ENCODE measurements at places on chromosomes 2 and 18.
A peak's percentile ranks its signal among the peaks of the same experiment; 100 is the strongest.

DNA sequence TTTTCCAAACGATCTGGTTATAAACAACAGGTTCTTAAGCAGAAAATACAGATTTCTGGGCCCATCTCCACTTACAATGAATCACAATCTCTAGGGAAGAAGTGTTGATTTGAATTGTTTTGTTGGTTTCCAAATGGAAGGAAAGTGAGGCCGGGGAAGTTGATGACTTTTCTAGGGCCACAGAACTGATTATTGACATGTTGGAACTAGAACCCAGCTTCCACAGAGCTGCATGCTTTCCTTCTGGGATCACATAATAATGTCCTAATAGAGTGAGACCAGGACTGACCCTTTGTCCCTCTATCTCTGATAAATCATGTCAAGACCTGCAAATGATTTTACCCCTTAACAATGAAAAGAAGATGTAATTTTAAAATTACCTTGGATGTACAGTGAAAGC, 332.2 kb downstream of the OSR1 start:
- DNase-seq = no peak

DNA sequence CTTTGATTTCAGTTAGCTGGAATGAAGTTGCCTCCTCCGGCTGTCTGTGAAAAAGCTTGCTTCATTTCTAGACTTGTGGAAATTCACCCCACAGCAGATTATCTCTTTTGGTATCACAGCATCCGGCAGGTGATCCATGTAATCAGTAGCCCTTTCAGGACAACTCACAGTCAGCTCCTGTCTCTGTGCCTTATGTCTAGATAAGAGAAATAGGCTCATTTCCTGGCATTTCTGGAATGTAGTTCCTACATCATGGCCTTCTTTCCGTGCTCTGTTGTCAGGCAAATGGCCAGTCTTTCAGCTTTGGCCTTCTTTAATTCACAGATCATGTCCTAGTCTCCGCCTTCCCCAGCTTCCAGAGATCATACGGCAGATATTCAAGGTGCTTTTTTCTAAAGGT, 455.4 kb downstream of the NUP35 start:
- DNase-seq = no peak

DNA sequence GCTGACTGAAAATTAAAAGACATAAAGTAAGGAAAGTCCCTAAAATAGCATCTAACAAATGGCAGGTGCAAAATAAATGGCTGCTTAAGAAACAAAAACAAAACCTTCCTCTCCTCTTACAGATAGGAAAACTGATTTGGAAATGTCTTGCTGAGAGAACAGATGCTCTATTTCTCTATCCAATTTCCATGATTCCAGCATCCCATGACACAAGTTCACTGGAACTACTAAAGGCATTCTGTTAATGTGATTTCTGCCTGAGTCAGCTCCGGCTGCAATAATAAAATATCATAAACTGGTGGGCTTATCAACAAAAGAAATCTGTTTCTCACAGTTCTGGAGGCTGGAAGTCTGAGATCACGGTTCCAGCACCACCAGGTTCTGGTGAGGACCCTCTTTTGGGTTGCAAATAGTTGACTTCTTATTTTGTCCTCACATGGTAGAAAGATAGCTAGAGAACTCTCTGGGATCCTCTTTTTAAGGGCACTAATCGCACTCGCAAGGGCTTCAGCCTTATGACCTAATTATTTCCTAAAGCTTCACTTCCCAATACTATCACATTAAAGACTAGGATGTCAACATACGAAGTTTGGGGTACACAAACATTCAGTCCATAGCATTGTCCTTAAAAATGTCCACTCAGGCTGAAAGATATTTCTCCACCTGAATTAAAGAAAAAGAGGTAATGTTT, 78.2 kb upstream of the GALNT3 start:
- no peak for DNase-seq

DNA sequence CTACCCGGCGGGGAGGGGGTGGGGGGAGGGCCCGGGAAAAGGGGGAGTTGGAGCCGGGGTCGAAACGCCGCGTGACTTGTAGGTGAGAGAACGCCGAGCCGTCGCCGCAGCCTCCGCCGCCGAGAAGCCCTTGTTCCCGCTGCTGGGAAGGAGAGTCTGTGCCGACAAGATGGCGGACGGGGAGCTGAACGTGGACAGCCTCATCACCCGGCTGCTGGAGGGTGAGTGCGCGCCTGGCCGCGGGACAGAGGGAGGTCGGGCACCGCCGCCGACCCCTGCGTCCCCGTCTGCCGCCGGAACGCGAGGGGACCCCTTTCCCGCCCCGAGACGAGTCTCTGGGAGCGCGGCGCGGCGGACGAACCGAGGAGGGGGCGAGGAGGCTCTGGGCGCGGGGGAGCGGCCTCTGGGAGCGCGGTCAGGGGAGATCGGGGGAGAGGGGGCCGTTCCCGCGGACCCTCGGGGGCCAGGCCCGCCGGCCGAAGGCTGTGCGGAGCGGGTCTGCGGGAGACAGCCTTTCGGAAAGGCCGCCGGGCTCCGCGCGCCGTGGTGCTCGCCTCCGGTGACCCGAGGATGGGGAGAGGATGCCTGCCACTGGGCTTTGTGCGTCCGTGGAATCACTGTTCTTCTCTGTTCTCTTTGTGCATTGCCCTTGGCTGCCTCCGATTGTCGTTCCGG, 463 bp downstream of the PPP1CB start:
- no peak for DNase-seq

- DNase-seq = no peak
These were observed 207.2 kb downstream of the ATAD2B start for GRCh38 chr2:23719716-23720115.

GRCh38 chr2:217980591-217980990, 22.2 kb downstream of the TNS1 start:
- no peak for DNase-seq

DNA sequence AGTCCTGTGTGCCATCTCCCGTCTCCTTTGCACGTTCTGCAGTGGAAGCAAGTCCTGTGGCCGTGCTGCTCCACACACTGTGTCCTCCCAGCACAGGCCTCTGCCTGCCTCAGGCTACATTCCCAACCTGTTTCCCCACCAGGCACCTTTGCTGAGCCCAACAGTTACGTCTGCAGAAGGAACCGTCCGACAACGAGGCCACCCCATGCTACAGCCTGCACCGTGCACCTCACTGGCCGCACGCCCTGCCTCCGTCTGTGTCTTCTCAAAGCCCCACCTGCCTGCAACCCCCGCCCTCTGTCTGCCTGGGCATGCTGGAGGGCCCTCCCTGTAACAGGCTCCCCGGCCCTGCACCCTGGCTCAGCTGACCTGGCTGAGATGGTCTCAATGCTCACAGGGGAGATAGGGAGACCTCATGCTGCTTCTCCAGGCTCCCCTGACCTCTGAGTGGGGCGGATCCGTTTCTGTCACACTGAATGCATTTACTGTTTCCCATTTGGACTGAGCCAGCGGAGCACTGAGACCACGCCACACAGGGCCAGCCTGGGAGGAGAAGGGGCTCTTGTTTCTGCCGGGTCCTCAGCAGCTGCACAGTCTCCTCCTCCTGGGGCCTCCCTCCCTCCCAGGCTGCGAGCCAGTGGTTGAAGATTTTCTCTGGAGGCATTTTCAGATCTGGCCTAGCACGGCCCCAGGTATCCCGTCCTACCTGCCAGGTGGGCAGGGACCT, 109.1 kb upstream of the OTOS start:
- no peak for DNase-seq

- DNase-seq = no peak
These were observed 124.3 kb downstream of the GLI2 start for GRCh38 chr2:120859814-120860578.

DNA sequence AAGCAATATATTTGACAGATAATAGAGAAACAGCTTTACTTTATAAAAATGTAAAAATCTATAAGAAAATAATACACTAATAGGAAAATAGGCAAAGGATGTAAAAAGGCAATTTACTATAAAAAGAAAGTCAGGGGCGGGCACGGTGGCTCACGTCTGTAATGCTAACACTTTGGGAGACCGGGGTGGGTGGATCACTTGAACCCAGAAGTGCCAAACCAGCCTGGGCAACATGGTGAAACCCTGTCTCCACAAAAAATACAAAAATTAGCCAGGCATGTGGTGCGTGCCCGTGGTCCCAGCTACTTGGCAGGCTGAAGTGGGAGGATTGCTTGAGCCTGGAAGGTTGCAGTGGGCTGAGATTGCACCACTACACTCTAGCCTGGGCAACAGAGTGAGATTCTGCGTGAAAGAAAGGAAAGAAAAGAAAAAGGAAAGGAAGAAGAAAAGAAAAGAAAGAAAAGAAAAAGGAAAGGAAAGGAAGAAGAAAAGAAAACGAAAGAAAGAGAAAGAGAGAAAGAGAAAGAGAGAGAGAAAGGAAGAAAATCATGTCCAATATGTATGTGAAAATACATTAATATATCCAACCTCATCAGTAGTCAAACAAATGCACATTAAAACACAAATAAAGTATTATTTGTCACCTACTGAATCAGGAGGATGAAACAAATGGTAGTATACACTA, 65.1 kb downstream of the ADD2 start:
- no peak for DNase-seq

DNA sequence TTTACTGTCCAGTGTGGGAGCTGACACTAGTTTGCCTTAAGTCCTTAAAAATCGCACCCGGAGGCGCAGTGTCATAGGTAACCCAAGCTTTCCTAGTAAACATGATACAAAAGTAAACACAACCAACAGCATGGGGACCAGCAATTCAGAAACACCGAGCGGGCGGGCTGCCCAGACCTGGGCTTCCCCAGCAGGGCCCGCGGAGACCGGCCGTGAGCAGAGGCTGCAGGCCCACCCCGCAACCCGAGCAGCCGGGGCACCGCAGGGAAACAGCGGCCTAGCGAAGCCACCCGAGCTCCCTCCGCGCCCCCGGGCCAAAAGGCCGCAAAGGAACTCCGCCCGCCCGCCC, 296 bp downstream of the TTC21B start:
- DNase-seq = peak; percentile 4

GRCh38 chr18:51361130-51361860, 163.8 kb upstream of the MEX3C start:
- DNase-seq = no peak

- no peak for DNase-seq
These were observed 16.6 kb upstream of the PIEZO2 start for GRCh38 chr18:11165952-11166351.

GRCh38 chr2:162826921-162827320, 11.6 kb downstream of the KCNH7 start:
- no peak for DNase-seq

DNA sequence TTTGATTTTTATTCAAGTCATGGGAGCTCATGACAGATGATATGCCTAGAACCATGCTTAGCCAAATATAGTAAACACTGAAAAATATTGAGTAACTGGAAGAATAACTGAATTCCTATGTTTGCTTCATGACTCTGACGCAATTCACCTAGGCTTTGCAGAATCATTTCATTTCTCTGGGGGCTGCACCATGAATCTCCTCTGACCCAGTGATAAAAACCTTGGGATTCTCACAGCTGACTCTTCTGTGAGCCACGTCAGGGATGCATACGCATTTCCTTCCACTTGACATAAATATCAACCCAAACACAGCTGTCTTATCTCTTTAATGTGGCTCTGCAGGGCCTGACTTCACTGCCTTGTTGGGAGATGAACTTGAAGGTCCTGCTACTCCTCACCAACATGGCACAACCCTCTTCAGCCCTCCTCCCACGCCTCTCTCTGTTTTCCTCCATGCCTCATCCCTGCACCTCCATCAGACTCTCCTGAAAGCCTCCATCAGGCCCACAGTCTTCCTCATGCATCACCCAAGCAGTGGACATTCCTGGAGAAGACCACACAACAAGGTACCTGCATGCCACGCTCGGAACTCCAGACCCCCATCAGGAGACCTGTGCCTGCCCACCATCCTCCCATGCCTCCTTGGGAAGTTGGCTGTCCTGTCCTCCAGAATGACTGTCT, 29.8 kb downstream of the COL6A3 start:
- DNase-seq = no peak

DNA sequence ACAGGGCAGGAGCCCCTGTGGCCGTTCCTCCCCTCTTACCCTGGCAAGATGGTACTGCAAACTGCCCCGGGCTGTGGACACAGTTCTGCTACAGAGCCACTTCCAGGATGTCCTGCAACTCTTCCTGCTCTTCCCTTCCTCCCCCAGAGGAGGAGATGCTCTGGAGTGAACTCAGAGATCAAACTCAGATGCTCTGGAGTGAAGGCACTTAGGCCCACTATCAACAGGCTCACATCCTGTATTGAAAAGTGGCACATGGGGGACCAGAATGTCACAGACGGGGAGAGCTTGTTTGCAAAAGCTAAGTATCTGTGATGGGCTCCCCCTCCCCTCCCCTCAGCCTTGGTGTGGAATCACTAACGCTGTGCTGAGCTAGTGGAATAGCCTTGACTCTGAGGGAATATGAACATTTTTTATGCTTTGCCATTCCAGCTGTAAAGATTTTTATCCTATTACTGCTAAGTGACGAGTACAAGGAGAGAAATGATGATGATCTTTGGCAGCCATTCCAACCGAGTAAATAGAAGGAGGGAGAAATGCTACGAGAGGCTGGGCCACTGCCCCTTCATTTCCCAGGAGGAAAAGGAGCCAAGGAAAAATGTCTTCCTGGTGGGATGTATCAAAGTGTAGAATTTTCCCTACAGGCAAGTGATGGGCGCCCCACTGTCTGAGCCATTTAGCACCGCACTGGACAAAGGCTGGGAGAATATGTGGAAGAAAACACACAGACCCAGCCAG, 152.6 kb downstream of the GALNT14 start:
- DNase-seq = no peak

DNA sequence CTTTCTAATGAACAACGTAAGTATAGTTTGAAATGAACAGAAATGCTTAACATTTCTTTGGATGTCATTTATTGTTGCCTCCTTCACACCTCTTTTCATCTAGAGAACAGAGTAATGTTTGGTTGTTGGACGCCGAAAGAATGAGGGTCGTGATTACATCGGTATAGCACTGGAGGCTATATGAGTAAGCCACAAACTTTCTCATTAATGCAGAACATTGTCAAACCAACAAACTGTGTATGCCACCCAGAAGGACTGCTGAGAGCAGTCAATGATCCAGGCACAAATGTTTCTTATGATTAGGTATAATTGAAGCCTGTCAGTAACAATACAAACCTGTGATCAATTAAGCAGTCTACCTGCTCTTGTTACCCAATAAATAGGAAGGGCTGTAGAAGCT, 1494.7 kb upstream of the NXPH2 start:
- no peak for DNase-seq

GRCh38 chr18:30455741-30456140, 586.8 kb downstream of the DSC3 start:
- no peak for DNase-seq

DNA sequence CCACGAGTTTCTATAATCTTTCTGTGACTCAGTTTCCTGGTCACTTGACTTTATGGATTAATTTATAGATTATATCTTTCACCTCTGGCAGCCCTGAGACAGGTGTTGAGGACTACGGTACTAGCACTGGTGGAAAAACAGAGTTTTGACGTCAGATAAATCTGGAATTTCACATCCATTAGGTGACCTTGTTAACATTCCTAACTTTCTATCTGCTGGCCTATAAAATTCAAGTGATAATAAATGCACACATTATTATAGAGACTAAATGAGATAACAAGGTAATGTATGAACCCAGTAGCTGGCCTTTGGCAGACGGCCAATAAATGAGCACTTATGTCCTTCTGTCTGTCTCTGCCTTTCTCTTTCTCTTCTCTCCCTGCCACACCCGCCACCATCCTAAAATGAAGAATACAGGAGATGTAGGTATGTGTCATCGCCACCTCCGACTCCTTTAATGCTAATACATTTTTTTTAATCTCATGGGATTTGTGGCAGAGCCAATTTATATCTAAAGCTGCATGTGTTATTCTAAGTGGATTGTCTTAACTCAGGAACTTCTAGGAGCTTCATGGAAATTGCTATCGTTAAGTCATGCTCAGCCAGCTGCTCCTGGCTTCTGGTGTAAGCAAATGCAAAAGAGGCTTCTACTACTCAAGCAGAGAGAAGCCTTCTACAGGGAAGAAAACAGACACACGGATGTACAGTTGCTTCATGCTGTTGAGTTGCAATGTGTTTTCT, 2.3 kb downstream of the TM4SF20 start:
- DNase-seq = no peak

Data from thoracic aorta (tissue), 2 donors.